ENCODE measurements at places on chromosomes 5 and 9.

DNA sequence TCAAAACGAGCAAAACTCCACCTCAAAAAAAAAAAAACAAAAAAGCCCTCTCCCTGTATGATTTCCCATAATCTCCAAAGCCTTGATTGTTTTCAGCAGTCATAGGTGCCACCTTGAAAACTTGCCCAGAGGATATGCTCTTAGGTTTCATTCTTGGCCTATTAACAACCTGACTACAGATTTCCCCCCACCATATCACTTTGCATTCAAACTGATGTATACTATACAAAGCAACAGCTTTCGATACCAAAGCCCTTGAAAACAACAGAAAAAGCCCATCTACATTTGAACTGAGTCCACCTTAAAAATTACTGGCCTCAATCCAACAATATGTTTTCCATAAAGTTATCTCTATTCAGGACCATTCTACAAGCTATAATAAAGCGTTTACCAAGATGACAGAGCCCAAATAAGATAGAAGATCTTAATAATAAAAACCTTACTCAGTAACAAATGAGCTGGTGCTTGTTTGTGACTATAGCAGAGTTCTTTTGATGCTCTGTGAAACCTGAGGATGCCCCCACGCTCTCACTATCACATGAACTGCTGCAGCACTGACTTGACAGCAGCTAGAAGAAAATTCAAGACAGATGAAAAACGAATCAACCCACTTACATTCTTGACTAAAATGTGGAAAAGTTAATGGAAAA is 44.4 kb downstream of the FNBP1 start:
- no peak for DNase-seq

DNA sequence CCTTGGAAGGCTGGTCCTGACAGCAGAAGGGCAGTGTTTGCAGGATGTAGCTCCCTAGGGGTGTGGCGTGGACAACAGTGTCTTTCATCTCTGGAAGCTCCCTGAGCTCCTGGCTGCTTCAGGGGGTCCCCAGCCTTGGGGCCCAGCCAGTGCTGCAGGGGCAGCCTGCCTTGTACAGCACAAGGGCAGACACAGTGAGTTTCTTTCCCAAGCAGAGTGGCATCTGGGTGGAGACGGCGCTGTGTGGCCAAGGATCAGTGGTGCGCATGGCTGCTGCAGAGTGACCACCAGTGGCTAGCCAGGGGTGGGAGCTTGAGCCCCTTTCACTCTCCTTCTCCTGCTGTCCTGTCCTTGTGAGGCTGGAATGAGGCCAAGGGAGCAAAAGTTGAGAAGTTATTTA is 7.6 kb upstream of the IRX4 start:
- DNase-seq = no peak

DNA sequence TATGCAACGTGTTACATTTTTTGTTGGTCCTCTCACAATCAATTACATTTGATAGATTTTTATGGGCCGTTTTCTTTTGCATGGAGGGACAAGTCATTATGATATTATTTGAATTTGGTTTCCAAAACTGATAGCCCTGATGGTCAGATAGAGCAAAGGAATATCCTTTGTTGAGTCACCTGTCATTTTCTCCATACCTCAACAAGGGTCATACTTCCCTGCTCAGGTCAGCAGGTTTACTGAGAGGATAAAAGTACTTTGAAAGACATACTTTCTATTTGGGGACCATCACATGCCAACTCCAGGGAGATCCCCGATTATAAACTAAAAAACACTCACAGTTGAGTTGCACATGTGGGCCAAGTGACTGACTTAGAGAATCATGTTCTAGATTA is 132.9 kb downstream of the SUSD1 start:
- no peak for DNase-seq

DNA sequence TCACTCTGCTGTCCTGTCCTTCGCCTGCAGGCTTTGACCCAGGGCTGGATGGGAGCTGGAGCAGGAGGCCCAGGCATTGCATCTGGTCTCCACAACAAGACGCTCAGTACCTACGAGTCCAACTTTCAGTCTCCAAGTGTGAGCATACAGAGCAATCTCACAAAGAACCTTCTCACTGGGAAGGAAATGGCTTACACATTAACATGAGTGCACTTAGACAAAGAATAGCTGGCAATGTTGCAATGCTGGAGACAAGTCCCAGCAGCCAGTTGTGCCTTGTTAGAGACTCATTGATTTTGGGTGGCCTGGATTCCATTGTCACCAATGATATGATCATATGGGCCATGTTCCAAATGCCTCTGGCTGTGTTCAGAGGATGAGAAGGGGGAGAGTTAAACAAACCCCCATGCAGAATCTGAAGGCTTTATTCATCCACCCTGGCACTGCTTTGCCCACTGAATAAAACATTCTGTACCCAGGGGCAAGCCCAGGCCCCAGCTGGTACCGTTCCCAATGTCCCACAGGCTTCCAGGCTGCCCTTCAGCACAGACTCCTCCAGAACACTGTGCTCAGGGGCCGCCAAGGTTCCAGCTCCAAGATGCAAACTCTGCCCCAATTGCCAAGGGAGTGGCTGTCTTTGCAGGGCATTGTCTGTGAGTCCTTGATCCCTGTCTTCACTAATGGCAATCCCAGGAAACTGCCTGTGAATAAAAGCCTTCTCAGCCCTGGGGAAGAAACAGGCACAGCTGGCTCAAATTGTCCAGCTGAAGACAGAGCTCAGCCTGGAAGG is 185.5 kb downstream of the HSD17B3 start:
- no peak for DNase-seq

DNA sequence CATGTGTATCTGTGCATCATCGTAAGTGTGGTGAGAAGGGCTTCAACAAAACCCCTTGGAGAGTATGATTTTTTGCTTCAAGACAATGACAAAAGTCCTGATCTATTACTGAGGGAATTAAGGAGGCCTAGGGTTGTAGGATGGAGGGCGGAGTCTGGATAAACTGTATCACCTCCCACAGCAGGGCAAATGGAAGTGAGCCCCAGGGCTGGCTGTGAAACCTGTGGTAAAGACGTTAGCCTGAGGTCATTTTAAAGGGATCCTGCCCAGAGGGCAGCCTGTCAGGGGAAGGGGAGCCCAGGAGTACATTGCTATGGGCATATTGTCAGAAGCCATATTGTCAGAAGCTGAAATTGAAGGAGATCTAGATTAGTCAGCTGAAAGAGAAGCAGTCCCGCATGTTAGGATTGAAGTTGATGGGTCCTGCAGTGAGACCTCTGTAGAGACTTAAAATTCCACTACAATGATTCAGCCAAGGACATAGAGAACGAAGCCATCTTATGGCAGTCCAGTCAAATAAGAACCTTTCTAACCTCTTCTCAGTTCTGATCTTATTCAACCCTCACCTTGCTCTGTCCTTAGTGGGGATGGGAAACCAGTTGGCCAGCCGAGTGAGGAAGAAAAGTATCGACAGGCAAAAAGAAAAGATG is 26.9 kb downstream of the ADGRV1 start:
- no peak for DNase-seq

DNA sequence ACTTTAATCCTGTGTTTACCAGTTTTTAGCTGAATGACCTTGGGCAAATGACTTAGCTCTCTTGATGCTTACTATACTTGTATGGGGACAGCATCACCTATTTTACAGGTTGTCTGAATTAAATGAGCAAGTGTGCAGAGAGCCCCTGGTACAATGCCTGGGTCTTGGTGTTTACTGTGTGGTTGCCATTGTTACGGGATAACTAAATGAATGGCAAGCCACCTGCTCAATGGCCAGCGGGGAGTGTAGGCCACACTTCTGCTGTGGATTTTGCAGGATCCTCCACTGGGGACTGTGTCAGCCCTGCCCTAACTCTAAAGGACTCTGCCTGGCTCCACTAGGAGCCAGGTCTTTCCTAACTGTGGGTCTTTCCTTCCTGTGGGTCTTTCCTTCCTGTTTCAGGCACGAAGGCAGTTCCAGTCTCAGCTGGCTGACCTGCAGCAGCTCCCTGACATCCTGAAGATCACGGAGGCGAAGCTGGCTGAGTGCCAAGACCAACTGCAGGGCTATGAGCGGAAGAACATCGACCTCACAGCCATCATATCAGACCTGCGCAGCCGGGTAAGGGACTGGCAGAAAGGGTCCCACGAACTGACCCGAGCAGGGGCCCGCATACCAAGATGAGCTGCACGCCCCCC is 10.3 kb upstream of the GLE1 start:
- no peak for DNase-seq

- no peak for DNase-seq
These were observed 31.0 kb downstream of the SLC9A3 start for GRCh38 chr5:493119-493701.

- DNase-seq = no peak
These were observed 102.8 kb downstream of the SMIM15 start for GRCh38 chr5:61059499-61059898.

Measured in LNCaP clone FGC (cell line).